ENCODE measurements at places on chromosomes 5 and 9.
A peak's percentile ranks its signal among the peaks of the same experiment; 100 is the strongest.

DNA sequence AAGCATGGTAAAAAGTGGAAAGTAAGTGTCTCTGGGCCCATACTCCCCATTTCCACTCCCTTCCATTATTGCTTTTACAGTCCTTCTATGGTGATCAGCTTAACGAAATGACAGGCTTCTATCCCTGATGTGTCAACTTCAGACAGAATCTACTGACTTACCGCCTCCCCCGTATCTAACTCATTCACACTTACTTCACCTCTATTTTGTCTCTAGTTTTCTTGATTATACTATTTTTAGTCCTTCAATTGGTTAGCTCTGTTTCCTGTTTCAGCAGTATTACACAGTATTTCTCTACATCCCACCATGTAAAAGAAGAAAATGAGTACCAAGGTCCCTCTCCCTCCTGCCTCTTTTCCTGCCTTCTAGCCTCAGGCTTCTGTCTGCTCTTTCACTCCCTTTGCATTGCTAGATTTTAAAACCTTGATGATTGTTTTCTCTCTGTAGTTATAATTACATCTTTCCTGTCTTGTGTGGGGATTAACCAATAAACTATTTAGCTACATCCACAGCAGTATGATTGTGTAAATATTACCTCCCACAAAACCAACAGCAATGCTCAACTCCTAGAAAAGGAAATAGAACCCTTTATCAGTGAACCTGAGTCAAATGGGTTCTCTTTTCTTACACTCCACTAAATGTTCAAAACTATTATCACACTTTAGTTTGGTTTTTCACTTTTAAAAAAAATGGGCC lies 53.4 kb downstream of the GNAQ start:
- no peak for DNase-seq

DNA sequence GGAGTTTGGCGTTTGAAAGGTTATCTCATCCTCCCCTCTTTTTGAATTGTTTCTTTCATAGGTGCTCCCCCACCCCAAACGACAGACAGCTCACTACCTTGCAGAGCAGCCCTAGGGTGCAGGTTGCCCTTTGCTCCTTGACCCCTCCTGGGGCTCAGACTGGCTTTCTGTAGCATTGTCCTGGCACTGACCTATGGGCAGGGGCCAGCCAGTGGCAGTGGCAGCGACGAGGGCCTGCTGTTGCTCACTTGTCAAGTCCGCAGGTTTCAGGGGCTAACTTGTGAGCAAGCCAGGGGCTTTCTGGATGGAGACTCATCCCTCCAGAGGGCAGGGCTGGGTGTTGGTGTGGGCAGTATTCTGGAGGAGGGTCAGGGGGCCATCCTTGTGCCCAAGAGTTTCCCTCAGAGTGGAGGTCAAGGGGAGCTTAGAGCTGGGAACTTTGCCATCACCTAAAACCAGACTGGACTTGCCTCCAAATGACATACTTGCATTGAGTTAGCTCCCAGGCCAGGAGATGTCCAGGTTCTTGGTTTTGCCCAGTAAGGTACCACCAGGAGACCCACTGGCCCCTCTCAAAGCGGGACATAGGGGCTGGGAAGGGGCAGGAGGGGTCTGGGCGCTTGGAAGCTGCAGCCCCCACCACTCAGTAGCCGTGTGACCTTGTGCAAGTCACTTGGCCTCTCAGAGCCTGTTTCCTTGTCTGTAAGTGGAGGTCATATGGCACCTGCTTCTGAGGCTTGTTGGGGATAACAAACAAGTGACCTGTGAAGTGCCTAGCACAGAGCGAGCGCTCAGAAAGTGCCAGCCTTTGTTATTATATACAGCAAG lies 53.5 kb upstream of the CDKN2AIPNL start:
- DNase-seq = no peak

DNA sequence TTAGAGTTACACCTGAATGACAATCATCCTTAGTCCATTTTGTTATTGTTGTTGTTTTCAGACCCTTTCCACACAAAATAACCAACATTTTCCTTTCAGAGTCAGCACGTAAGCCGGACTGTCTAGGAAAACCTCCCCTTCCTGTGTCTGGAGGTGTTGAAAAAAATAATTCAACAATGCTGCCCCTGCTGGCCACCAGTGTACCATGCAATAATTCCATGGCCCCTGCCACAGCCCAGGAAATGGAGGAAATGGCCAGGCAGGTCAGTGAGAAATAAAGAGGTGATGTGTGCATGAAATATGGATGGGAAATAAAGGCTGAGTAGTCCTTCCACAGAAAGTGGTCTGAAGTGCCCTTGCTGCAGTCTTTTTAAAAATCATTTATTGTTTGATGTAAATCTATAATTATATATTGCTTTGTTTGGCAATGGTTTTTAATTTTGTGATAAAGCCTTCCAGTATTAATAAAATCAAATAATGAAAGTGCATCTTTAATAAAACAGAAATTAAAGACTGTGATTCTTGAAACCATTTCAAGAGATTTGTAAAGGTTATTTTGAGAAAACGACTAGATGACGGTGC lies 152.8 kb upstream of the PAPPA start:
- no peak for DNase-seq

DNA sequence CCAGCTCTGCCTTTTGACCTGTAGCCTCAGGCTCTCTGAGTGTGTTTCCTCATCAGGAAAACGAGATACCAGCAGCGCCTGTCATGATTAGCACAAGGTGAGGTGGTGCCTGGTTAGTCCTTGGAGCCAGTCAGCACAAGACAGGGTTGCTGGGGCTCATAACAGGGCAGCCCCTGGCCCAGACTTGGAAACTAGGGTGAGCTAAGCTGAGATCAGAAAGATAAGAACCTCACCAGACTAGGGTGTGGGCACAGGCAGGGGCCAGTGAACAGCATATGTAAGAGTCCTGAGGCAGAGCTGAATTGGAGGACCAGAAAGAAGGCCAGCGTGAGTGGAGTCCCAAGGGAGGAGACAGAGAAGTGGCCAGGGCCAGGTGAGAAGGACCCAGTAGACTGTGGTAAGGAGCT lies 42.7 kb upstream of the FUBP3 start:
- DNase-seq = no peak

DNA sequence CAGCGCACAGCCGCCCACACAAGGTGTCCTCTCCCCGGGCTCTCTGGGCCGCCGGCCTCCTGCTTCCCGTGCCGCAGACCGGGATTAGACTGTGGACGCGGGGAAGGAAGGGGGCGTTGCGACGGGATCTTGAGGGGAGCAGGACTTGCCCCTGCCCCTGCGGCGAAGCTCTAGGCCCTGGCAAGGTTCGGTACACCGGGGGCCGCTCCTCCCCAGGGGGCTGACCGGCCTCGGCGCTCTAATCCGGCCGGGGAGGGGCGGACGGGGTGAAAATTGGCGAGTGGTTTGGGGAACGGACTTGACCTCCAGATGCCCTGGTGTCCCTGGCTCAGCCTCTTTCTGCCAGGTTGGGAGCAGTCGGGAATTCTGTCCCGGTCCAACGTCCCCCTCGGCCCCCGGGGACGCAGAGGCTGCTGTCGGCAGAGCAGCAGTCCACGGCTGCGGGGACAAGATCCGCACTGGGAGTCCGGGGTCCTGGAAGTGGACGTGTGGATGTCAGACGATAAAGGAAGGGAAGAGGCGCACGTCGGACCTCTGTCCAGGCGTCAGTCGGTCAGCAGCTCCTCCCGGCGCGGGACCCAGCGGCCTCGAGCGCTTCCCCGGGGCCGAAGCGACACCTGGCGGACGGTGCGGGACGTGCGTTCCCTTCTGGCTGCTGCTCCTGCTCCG lies 1.9 kb upstream of the CNTFR start:
- DNase-seq = peak; percentile 61

DNA sequence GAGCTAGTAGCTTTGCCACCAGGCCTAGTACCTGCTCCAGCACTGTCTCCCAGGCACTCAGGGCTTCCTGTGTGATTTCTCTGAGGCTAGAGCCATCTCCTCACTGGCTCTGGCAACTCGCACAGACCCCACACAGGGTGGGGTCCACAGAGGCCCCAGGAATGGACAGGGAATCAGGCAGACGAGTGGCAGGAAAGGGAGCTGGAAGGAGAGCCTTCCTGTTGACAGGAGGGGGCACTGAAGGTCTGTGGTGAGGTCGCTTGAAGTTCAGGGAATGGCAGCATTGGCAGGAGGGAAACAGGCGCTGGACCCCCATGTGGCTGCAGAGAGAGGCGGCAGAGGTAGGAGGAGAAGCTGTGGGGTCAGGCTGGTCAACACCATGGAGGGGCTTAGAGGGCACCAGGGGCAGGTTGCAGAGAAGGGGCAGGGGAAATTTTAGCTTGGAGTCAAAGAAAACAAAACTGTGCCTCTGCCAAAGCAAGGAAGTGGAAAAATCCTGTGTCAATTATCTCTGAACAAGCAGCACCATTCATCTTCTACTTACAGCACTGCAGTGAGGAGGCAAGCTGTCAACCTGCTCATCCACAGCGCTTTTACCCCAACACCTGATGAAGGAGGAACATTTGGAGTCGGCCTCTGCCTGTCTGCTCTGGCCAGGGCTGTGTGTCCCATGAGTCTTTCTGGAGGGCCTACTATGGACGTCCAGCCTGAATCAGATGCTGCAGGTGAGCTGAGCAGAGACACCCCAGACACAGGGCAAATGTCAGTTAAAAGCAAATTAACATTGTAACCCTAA lies 270.2 kb downstream of the FSTL4 start:
- DNase-seq = no peak

Measured in astrocyte of the spinal cord (primary cell).